ENCODE measurements at places on chromosomes 1 and 21. TPM values are rescaled to one million over a fixed set of nuclear protein-coding genes. Genes with fewer than 3 reads are reported as not detected.
A peak's percentile ranks its signal among the peaks of the same experiment; 100 is the strongest.

- peaks cover 68% of the 10 kb centered on the region for H3K4me1 ChIP-seq
- 0 out of 2 replicates have a peak overlapping the region, but pooled peaks have one; percentile 28 for H3K27ac ChIP-seq
- no peak overlapping the region for H3K4me3 ChIP-seq
- no peaks in the 10 kb centered on the region for H3K27me3 ChIP-seq
- DNase-seq: no peak
- peaks cover 7% of the 10 kb centered on the region for H3K36me3 ChIP-seq
Observed at GRCh38 chr1:184482136-184482535, 95.3 kb downstream of the C1orf21 start.

Gene SPOCD1
- 3.7 TPM for total RNA-seq

DNA sequence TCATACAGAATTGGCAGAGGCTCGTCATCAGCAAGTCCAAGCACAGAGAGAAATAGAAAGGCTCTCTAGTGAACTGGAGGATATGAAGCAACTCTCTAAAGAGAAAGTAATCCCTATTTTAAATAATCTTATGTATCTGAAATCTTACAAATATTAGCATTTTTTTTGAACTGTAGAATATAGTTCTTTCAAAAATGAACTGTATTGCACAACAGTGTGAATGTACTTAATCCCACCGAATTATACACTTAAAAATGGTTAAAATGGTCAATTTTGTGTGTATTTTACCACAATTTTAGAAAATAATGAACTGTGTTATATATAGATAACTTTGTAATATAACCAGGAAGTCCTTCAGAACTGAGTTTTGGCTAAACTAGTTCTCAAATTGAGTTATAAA, 75.9 kb downstream of the CCDC18 start:
- no peaks in the 10 kb centered on the region for H3K27me3 ChIP-seq
- no peak overlapping the region for H3K27ac ChIP-seq
- H3K4me1 ChIP-seq: peaks cover 17% of the 10 kb centered on the region
- no peak overlapping the region for H3K4me3 ChIP-seq
- DNase-seq: no peak
- H3K36me3 ChIP-seq: peaks cover 10% of the 10 kb centered on the region

- no peaks in the 10 kb centered on the region for H3K36me3 ChIP-seq
- H3K4me1 ChIP-seq: no peaks in the 10 kb centered on the region
- H3K4me3 ChIP-seq: no peak overlapping the region
- H3K27me3 ChIP-seq: no peaks in the 10 kb centered on the region
Observed at GRCh38 chr1:195097316-195097715, 1510.9 kb downstream of the KCNT2 start.

DNA sequence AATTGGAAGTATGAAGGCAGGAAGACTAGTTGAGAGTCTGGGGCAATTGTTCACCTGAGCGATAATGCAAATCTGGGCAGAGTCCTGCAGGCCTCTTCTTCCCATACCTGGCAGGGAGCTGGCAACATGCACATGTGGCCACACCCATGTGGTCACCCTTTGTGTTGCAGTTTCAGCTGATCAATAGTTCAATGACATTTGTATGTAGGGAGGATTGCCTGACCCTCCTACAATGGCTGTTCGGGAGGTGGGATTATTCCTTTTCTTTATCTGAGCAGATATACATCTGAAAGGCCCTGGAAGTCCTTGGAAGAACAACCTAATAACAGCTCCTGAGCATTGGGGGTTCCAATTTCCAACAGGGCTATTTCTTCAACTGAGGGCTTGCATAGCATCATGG, 15.2 kb upstream of the TRIM45 start:
- no peaks in the 10 kb centered on the region for H3K36me3 ChIP-seq
- H3K4me1 ChIP-seq: peaks cover 48% of the 10 kb centered on the region
- DNase-seq: no peak
- H3K27me3 ChIP-seq: no peaks in the 10 kb centered on the region

- peaks cover 68% of the 10 kb centered on the region for H3K4me1 ChIP-seq
- no peak overlapping the region for H3K4me3 ChIP-seq
- no peaks in the 10 kb centered on the region for H3K27me3 ChIP-seq
Observed at GRCh38 chr1:164644774-164645644, 86.0 kb downstream of the PBX1 start.

Gene KCNE1
- total RNA-seq: 0.37 TPM

Data from WTC11 (cell line).